Activated CD4-positive, alpha-beta T cell treated with anti-CD3 and anti-CD28 coated beads for 48 hours (primary cell): ENCODE measurements at places on chromosomes 5 and 9.

DNA sequence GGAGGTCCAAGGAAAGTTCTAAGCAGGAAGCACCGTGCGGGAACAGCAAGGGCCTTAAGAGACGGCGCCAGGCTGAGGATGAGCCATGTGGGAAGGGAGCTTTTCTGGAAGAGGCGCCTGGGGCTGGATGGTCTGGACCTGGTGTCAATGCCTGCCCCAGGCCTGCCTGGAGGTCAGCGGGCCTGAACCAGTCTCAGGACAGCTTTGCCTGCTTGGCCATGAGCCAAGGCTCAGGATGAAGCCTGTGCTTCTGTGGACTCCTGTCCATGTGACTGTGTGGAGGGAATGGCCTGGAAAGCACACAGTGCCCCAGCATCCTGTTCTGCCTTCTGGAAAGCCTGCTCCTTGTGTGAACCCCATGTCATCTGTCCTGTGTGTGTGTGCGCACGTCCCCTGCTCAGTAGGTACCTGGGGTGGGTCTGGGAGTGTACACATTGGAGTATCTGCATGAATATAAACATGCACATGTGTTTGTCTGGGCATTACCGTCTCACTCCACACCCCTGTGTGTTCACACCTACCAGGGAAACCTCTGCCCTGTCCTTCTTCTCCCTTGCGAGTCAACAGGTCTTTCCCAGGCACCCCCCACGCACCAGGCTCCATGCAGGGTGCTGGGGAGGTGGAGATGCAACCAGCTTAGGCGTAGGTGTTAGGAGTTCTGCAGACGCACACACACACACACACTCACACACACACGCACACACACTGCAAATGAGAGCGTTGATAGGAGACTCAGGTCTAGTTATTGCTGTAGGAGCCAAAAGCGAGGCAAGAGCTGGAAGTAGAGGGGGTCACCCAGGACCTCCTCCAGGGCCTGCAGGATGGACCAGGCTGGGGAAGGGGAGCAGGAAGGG, 24.8 kb downstream of the DAB2IP start:
- no peak for DNase-seq

- no peak for DNase-seq
These were observed 24.6 kb upstream of the FAM151B start for GRCh38 chr5:80463269-80463668.

- DNase-seq, result no peak
These were observed 84.2 kb downstream of the ESM1 start for GRCh38 chr5:54900984-54901725.

DNA sequence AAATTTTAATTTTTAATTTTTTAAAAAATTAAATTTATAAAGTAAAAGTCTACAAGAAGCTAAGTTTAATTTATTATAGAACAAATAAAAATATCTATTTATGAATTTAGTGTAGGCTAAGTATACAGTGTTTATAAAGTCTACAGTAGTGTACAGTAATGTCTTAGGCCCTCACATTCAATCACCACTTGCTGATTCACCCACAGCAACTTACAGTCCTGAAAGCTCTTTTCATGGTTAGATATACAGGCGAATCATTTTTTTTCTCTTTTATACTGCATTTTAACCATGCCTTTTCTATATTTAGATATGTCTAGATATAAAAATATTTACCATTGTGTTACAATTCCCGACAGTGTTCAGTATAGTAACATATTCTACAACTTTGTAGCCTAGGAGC, 55.9 kb downstream of the PCSK1 start:
- no peak for DNase-seq
